ENCODE measurements at places on chromosomes 1 and 21. TPM values are rescaled to one million over a fixed set of nuclear protein-coding genes. Genes with fewer than 3 reads are reported as not detected.
A peak's percentile ranks its signal among the peaks of the same experiment; 100 is the strongest.

- no peaks in the 10 kb centered on the region for H3K4me1 ChIP-seq
- H3K27ac ChIP-seq, result no peak overlapping the region
- no peak overlapping the region for H3K4me3 ChIP-seq
- H3K27me3 ChIP-seq, result no peaks in the 10 kb centered on the region
Measured at GRCh38 chr1:3706651-3707297, 45.5 kb upstream of the CCDC27 start.

The SPRR1B gene
- not detected for total RNA-seq

GRCh38 chr1:236099355-236099974 lies 34.6 kb upstream of the NID1 start:
- no peak for DNase-seq
- no peak overlapping the region for H3K27ac ChIP-seq
- no peak overlapping the region for H3K4me3 ChIP-seq
- no peaks in the 10 kb centered on the region for H3K36me3 ChIP-seq
- no peaks in the 10 kb centered on the region for H3K4me1 ChIP-seq

The SLAMF7 gene
- not detected for total RNA-seq

DNA sequence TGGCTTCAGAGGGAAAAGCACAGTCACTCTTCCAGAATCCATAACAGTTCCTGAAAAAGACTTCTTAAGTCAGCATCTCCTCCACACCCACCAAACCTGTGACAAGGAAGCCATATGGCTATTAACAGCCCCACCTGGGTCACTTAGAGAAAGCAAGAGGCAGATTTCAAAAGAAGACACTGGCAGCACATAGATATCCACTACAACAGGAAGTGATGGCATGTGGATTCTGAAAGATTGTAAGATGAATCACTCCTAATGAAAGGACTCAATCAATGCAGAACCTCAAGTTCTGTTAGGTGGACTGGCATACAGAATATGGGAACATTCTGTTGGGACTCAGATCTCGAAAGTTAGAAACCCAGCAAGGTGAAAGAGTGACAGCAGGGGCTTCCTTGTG lies 365.9 kb downstream of the TGFB2 start:
- H3K4me3 ChIP-seq, result no peak overlapping the region
- no peaks in the 10 kb centered on the region for H3K36me3 ChIP-seq
- H3K27me3 ChIP-seq, result no peaks in the 10 kb centered on the region
- DNase-seq, result no peak

DNA sequence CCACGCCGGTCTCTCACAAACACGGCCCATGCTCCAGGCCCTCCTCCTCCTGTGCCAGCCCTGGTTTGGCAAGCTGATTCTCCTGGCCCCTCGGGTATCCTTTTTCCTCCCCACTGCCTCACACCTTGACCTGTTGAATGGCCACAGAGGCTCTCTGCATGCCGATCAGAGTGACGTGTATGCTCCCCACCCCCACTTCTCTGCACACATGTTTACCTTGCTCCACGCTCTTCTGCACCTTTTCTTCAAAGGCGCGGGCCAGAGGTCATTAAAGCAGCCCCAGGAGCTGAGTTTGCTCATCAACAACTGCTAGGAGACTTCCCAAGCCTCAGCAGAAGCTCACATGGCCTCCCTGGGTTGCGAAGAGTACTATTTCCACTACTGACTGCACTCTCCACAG lies 139.3 kb upstream of the EDN2 start:
- no peaks in the 10 kb centered on the region for H3K4me1 ChIP-seq
- no peak overlapping the region for H3K27ac ChIP-seq
- DNase-seq, result no peak
- H3K36me3 ChIP-seq, result no peaks in the 10 kb centered on the region

- H3K4me1 ChIP-seq, result no peaks in the 10 kb centered on the region
- H3K27me3 ChIP-seq, result no peaks in the 10 kb centered on the region
- DNase-seq, result no peak
- H3K27ac ChIP-seq, result no peak overlapping the region
- no peak overlapping the region for H3K4me3 ChIP-seq
Measured at GRCh38 chr1:13805431-13805830, 105.4 kb downstream of the PRDM2 start.

DNA sequence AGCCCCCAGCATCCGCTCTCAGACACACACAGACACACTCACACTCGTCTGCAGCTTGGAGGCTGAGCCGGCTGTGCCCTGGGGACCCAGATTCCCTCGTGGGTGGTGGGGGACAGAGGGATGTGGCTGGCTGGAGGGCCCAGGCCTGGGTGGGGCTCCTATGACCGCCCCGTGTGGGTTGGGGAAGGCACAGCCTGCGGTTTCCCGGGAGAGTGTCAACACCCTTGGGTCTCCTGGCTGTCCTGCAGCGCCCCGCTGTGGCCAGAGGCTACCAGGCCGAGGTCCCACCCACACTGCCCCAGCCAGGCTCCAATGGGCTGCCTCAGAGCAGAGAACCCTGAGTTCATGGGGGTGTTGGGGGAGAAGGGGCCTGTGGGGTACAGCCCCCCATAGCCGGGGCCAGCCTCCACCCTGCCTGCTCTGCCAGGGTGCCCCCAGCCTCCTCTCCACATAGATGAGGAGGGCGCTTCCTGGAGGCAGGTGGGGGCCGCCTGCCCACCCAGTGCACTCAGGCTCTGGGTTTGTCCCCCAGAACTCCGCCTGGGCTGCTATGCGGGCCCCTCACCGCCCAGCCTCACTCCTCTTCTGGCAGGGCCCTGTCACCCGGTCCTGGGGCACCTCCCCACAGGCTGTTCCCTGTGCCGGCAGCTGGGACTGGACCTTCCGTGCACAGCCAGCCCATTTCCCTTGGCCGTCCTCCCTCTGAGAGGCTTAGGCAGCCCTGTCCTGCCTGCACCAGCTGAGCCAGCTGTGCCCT lies at the start of gene TTC34:
TSS of gene TTC34 (minus strand) at position 159 of the 757 bp plus-strand sequence. CDS start 866 bp downstream, outside the sequence.
- no peak within 1 kb of the TSS for H3K27ac ChIP-seq
- no peak for DNase-seq
- no peaks in the 10 kb centered on the region for H3K36me3 ChIP-seq
- H3K27me3 ChIP-seq, result no peaks in the 10 kb centered on the region

DNA sequence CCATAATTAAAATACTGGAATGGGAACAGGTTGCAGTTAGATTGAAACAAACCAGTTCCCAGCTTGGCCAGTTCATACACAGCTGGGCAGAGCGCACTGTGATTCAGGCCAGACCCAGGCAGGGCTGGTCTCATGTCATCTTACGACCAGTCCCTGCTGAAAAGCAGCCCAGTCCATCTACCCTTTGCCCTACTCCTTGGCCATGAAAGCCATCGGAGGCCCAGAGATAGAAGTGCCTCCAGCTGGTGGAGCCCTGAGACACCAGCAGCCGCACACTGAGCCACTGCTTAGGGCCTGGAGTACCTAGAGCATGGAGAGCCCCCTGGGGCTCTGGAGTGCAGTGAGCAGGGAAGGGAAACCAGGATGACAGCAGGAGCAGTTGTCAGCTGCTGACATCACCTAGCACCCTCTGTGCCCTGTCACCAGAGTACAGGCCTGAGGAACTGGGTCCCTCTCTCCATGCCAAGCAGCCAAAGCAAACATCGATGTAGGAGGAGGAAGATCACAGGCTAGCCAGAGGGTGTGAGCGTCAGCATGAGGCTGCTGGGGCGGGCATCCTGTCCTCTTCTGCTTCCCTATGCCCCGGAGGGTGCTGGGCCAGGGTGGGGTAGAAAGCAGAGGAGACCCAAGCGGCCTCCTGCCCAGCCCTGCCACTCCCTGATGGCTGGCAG lies 34.2 kb upstream of the TMEM125 start:
- peaks cover 19% of the 10 kb centered on the region for H3K4me1 ChIP-seq
- no peaks in the 10 kb centered on the region for H3K36me3 ChIP-seq
- no peak overlapping the region for H3K27ac ChIP-seq

The SDC3 gene
- 20.8 TPM for total RNA-seq

The GSTM4 gene
- total RNA-seq, result 5.5 TPM

- DNase-seq, result peak; percentile 35
- no peaks in the 10 kb centered on the region for H3K36me3 ChIP-seq
- no peaks in the 10 kb centered on the region for H3K27me3 ChIP-seq
- peaks cover 31% of the 10 kb centered on the region for H3K4me1 ChIP-seq
Measured at GRCh38 chr21:25572861-25573310, 34.4 kb downstream of the MRPL39 start.

- H3K27ac ChIP-seq, result no peak overlapping the region
- H3K4me3 ChIP-seq, result no peak overlapping the region
- H3K36me3 ChIP-seq, result no peaks in the 10 kb centered on the region
- H3K4me1 ChIP-seq, result peaks cover 10% of the 10 kb centered on the region
Measured at GRCh38 chr1:109821221-109821669, 57.5 kb upstream of the EPS8L3 start.

DNA sequence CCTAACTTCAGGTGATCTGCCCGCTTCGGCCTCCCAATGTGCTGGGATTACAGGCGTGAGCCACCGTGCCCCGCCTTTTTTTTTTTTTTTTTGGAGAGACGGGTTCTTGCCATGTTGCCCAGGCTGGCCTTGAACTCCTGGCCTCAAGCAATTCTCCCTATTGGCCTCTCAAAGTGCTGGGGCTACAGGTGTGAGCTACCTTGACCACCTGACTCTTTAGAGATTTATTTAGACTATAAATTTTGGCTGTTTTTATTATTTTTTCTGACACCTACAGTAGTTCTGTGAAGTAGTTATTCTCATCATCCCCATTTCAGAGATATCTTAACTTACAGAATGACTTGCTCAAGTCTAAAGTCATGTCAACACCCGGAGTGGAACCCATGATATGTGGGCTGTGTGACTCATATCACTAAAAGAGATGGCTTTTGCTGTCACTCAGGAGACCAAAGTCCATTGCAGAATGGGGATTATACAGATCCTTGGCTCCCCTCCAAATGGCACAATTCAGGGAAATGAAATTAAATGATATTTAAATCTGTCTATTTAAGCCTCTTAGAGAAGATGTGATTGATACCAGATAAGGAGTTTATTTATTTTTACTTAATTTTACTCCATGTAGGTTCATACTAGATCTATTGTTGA lies 93.2 kb downstream of the CTH start:
- no peaks in the 10 kb centered on the region for H3K4me1 ChIP-seq
- DNase-seq, result peak; percentile 3
- H3K27ac ChIP-seq, result no peak overlapping the region
- H3K36me3 ChIP-seq, result no peaks in the 10 kb centered on the region
- H3K27me3 ChIP-seq, result no peaks in the 10 kb centered on the region

DNA sequence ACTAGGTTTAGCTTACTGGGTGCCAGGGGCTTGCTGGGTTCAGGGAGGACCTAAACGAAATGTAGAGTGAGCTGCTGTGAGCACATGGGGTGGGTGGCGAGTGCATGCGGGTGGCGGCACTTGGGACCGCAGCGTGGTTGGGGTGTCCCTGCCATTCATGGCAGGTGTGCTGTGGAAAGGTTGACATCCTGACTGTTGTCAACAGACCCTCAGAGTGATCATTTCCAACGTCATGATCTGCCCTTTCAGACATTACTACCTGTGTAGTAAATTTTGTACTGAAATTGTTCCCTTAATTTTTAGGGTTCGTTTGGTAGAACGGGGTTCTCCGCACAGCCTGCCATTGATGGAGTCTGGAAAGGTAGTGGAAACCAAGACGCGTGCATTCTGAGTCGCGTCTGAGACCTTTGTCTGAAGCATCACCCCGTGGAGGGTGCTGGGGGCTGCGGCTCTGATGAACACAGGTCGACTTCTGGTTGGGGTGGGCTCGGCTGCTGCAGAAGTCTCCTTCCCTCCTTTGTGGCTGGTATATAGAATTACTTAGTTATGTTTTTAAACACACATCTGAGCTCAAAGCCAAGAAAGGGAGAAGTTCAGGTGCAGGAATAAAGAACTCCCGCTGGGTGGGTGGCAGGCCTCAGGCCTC lies 43.3 kb downstream of the S100B start:
- no peak overlapping the region for H3K27ac ChIP-seq
- H3K36me3 ChIP-seq, result peaks cover 5% of the 10 kb centered on the region
- H3K4me3 ChIP-seq, result no peak overlapping the region

DNA sequence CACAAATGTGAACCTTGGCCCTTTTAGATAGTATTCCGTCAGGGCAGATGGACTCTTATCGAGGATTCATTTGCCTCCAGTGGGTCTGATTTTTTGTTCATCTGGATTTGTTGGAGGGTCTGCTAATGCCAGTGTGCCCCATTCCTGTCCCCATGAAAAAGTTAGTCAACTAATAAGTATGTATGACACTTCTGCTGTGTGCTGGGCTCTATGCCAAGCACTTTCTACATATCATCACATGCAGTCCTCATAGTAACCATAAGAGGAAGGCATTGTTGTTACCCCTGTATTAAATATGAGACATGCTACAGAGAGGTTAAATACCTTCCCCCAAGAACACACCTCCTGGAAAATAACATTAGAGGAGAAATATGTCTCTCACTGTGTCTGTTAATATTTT lies 46.6 kb upstream of the MAB21L3 start:
- no peak overlapping the region for H3K4me3 ChIP-seq
- no peak for DNase-seq
- H3K36me3 ChIP-seq, result no peaks in the 10 kb centered on the region
- H3K27me3 ChIP-seq, result no peaks in the 10 kb centered on the region
